Activated naive CD8-positive, alpha-beta T cell treated with anti-CD3 and anti-CD28 coated beads, Interleukin-2, amount 10 ng/mL, durations not matched to agents 7 days and 5 days (primary cell): ENCODE measurements at places on chromosomes 5 and 9. TPM values are rescaled to one million over a fixed set of nuclear protein-coding genes. Genes with fewer than 3 reads are reported as not detected.
A peak's percentile ranks its signal among the peaks of the same experiment; 100 is the strongest.

- H3K27me3 ChIP-seq, result peaks cover 11% of the 10 kb centered on the region
- H3K4me3 ChIP-seq, result no peak overlapping the region
- no peak overlapping the region for H3K27ac ChIP-seq
- H3K36me3 ChIP-seq, result no peaks in the 10 kb centered on the region
- no peaks in the 10 kb centered on the region for H3K4me1 ChIP-seq
These were observed 98.4 kb downstream of the ADRB2 start for GRCh38 chr5:148924817-148925216.

DNA sequence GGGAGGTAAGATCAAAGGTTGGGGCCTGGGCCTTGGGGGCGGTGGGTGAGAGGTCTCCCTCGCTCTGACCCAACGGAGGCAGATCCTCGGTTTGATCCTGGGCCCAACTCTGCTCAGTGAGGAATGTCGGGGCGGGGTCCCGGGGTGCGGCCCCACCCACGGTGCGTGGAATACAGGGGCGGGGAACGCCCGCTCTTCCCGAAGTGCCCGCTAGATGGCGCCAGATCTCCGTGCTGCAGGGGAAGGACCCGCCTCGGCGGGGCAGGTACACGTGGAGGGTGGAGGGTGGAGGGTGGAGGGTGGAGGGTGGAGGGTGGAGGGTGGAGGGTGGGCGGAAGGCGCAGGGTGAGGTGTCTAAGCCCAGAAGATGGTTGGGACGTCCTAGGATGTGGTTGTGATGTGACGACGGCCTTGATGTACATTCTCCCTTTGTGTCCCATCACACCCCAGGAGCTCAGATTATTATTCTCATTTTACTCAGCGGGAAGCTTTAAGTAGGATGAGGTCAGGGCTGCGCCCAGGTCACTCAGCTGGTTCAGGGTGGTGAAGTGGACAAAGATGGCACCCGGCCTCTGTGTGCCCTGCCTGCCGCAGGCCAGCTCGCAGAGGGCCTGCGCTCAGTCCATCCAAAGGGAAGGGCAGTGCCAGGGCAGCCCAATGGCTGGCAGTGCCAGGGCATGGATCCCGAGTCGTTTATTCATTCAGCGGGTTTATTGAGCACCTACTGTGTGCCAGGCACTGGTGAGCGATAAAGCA lies 9.4 kb upstream of the RPS14 start:
- H3K4me1 ChIP-seq, result peaks cover 37% of the 10 kb centered on the region
- peak; percentile 91 for DNase-seq
- H3K27ac ChIP-seq, result peak overlapping the region; percentile 86
- peak overlapping the region; percentile 43 for H3K4me3 ChIP-seq
- peaks cover 2% of the 10 kb centered on the region for H3K27me3 ChIP-seq

DNA sequence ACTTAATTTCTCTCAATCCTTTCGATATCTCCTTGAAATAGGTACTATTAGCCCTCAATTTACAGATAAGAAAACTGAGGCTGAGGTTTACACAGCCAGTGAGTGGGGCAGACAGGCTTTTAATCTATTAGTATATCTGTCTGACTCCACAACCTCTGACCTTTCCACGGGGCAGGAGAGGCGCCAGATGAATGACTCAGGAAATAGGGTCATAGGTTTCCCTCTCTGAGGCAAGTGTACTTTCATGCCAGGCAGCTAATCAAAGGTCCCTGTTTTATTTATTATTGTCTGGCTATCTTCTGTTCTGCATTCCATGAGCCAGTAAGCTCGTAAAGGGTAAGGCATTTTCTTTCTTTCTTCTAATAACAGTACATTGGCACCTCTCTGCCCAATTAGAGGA lies 79.6 kb upstream of the KLF4 start:
- no peaks in the 10 kb centered on the region for H3K27me3 ChIP-seq
- H3K4me1 ChIP-seq, result no peaks in the 10 kb centered on the region

GRCh38 chr9:89603767-89604665 lies 796 bp upstream of the GADD45G start:
- peak overlapping the region; percentile 87 for H3K27ac ChIP-seq
- H3K4me1 ChIP-seq, result peaks cover 21% of the 10 kb centered on the region
- H3K27me3 ChIP-seq, result peaks cover 21% of the 10 kb centered on the region
- peak overlapping the region; percentile 89 for H3K4me3 ChIP-seq
- H3K36me3 ChIP-seq, result peaks cover 10% of the 10 kb centered on the region

GRCh38 chr9:126494264-126494663 lies 119.5 kb upstream of the LMX1B start:
- H3K4me1 ChIP-seq, result peaks cover 14% of the 10 kb centered on the region
- H3K27me3 ChIP-seq, result no peaks in the 10 kb centered on the region
- H3K27ac ChIP-seq, result no peak overlapping the region
- no peak overlapping the region for H3K4me3 ChIP-seq
- H3K36me3 ChIP-seq, result no peaks in the 10 kb centered on the region
- DNase-seq, result no peak

FAM81B gene
- total RNA-seq, result not detected

RASGRF2 gene
- total RNA-seq, result 18.8 TPM

MARVELD2 gene
- total RNA-seq, result 0.42 TPM

- DNase-seq, result no peak
- H3K27ac ChIP-seq, result peak overlapping the region; percentile 89
- peak overlapping the region; percentile 81 for H3K4me3 ChIP-seq
- peaks cover 6% of the 10 kb centered on the region for H3K27me3 ChIP-seq
- H3K4me1 ChIP-seq, result peaks cover 31% of the 10 kb centered on the region
These were observed 231.9 kb downstream of the MAST4 start for GRCh38 chr5:66828046-66828547.

- H3K4me1 ChIP-seq, result peaks cover 3% of the 10 kb centered on the region
- no peak for DNase-seq
- peaks cover 30% of the 10 kb centered on the region for H3K27me3 ChIP-seq
- peaks cover 12% of the 10 kb centered on the region for H3K36me3 ChIP-seq
- H3K27ac ChIP-seq, result no peak overlapping the region
These were observed 65.9 kb upstream of the NEK6 start for GRCh38 chr9:124191691-124192395.

DNA sequence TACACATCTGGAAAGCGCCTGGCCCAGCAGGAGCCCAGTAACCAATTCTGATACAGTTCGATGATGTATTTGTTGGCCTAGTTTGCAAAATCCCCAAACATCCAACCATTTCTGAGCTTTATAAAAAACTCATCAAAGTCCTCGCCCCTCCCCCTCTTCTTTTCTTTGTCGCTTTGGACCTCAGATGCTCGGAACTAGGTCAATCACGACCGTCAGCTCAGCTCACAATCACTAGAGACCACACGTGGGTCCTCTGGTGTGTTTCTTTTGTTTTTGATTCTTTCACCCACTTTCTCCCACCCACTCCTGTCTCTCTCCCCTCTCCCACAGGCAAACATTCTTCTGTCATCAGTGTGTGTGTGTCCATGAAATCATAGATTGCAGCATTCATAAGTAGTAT lies 26.7 kb upstream of the ZBTB43 start:
- H3K36me3 ChIP-seq, result no peaks in the 10 kb centered on the region
- H3K27me3 ChIP-seq, result peaks cover 28% of the 10 kb centered on the region
- H3K4me3 ChIP-seq, result no peak overlapping the region
- no peak overlapping the region for H3K27ac ChIP-seq
- no peak for DNase-seq

FLT4 gene
- total RNA-seq, result 11.6 TPM

DNA sequence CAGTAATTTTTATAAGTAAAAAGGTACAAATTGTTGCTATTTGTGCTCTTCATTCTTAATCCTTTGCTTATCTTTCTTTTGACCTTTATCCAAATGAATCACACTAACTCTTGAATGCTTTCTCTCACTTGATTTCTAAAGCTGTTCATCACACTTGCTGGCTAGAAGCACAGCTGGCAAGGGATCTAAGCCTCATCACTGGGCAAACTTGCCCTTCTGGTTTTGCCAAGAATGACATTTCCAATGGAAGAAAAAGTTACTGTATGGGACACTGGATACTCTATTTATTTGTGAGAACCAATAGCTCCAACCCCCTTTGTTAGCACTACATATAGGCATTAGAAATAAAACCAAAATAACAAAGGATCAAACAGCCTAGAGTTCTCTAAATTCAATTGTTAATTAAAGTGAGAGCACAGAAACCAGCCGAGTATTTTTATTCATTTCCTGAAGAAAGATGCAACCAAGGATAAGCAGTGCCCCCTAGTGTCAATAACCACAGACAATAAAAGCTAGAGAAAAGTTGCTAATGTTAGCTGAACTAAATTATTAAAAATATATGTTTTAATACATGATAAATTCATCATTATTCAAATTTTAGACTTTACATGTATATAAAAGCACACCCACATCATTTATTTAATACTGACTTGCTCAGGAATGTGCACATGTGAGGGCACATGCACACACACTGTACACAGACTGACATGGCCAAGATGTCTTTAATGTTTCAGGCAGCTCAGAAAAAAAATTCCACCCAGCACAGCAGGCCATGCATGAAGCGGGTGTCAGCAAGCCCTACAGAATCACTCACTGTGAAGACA lies 59.8 kb upstream of the POU5F2 start:
- DNase-seq, result no peak
- H3K27ac ChIP-seq, result no peak overlapping the region
- no peaks in the 10 kb centered on the region for H3K4me1 ChIP-seq

MELK gene
- 48.1 TPM for total RNA-seq

BTNL3 gene
- total RNA-seq, result not detected

PCDHGA12 gene
- total RNA-seq, result 0.11 TPM

DNA sequence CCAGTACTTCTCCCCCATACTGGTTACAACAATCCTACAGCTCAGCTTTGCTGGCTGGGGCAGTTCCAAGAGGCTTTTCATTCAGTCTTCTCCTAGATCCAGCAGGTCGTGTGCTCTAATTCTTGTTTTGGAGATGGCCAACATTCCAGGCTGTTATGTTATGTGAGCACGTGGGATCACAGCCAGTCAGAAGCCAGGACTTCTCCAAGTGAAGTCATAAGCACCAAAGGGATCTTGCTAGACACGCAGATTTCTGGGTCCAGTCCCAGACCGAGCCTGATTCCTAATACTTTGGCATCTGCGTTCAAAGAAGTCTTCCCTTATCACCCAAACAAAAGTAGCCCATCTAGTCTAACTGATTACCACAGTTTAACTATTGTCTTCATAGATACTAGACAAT lies 1.4 kb upstream of the LARP1 start:
- peaks cover 24% of the 10 kb centered on the region for H3K4me1 ChIP-seq
- H3K27ac ChIP-seq, result peak overlapping the region; percentile 98

DNA sequence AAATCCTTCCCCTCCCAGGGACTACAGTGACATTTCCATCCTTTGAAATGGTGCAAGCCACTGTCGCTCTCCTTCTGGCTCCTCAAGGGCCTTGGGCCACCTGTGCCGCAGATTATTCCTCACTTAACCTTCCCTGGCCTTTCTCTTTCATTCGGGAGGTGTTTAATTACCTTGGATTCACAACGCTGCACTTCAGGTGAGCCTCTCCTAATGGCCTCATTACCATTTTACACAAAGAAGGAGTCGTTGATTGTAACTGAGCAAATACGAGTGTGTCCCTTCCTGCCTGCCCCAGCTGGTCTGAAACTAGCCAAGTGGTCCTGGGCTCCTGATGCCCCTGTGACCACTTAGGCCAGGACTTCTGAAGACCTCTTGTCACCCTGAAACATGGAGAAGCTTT lies 205.0 kb downstream of the CRB2 start:
- H3K27me3 ChIP-seq, result peaks cover 2% of the 10 kb centered on the region
- H3K27ac ChIP-seq, result no peak overlapping the region
- H3K4me3 ChIP-seq, result no peak overlapping the region
- peaks cover 12% of the 10 kb centered on the region for H3K36me3 ChIP-seq
- DNase-seq, result no peak
